HT1080 (cell line): ENCODE measurements at places on chromosomes 13 and 19. TPM values are rescaled to one million over a fixed set of nuclear protein-coding genes. Genes with fewer than 3 reads are reported as not detected.

The C5AR2 gene
- total RNA-seq, result 0.30 TPM in 1 of 2 replicates, not detected in the other

The ZNF304 gene
- total RNA-seq, result 5.0 and 7.0 TPM in 2 replicates

The PSG6 gene
- total RNA-seq, result not detected in 2 replicates

The CD22 gene
- total RNA-seq, result 23.2 and 27.6 TPM in 2 replicates

The CLEC17A gene
- total RNA-seq, result not detected in 2 replicates

The FCHO1 gene
- 0.53 TPM in 2 replicates for total RNA-seq

The MED16 gene
- 18.1 and 20.8 TPM in 2 replicates for total RNA-seq

The JAK3 gene
- 0.06 TPM in 1 of 2 replicates, not detected in the other for total RNA-seq

The ZNF799 gene
- total RNA-seq, result 2.4 and 2.9 TPM in 2 replicates

The ZNF93 gene
- 0.05 and 0.10 TPM in 2 replicates for total RNA-seq

The PSG4 gene
- total RNA-seq, result not detected in 2 replicates

The KLK2 gene
- not detected in 2 replicates for total RNA-seq
